ENCODE measurements at places on chromosomes 16 and 17. TPM values are rescaled to one million over a fixed set of nuclear protein-coding genes. Genes with fewer than 3 reads are reported as not detected.

The GHDC gene
- total RNA-seq = 71.4 TPM

The TEKT1 gene
- total RNA-seq = not detected

The TCAP gene
- 1.1 TPM for total RNA-seq

The PRSS8 gene
- total RNA-seq = 608 TPM

The PDE6G gene
- not detected for total RNA-seq

The SLC4A1 gene
- not detected for total RNA-seq

The ANKRD40CL gene
- total RNA-seq = 150 TPM

The SPN gene
- 2.5 TPM for total RNA-seq

The NUDT21 gene
- total RNA-seq = 26.1 TPM

The DRC3 gene
- total RNA-seq = not detected

The FAM20A gene
- 2.4 TPM for total RNA-seq

DNA sequence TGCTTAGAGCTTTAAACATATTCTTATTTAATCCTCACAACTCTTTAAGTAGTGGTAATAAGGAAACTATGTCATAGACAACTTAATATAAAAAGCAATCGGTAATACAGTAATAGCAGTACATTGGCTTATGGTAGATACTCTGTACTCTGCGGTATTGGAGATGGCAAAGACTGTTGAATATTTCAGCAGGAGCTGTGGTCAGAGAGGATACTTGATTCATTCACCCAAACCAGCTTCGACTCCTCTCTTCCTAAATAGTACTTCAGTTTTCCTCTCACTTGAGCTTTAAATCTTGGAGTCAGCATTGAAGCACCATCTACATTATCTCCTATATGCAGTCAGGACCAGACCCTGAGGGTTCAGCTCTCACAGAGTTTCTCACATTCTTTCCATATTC, 169.3 kb downstream of the CYB561 start:
- H3K4me1 ChIP-seq = no peaks in the 10 kb centered on the region
- no peaks in the 10 kb centered on the region for H3K36me3 ChIP-seq
- no peak overlapping the region for H3K27ac ChIP-seq
- no peaks in the 10 kb centered on the region for H3K27me3 ChIP-seq
- DNase-seq = no peak
- no peak overlapping the region for H3K4me3 ChIP-seq

- H3K27me3 ChIP-seq = peaks cover 5% of the 10 kb centered on the region
- H3K4me1 ChIP-seq = peaks cover 11% of the 10 kb centered on the region
- peak overlapping the region; percentile 49 for H3K4me3 ChIP-seq
- DNase-seq = peak; percentile 67
These were observed 5.6 kb upstream of the CRYM start for GRCh38 chr16:21283521-21284289.

- no peaks in the 10 kb centered on the region for H3K4me1 ChIP-seq
- H3K4me3 ChIP-seq = no peak overlapping the region
- H3K27me3 ChIP-seq = no peaks in the 10 kb centered on the region
- H3K27ac ChIP-seq = no peak overlapping the region
These were observed 97.6 kb upstream of the DNAH17 start for GRCh38 chr17:78674595-78675315.

DNA sequence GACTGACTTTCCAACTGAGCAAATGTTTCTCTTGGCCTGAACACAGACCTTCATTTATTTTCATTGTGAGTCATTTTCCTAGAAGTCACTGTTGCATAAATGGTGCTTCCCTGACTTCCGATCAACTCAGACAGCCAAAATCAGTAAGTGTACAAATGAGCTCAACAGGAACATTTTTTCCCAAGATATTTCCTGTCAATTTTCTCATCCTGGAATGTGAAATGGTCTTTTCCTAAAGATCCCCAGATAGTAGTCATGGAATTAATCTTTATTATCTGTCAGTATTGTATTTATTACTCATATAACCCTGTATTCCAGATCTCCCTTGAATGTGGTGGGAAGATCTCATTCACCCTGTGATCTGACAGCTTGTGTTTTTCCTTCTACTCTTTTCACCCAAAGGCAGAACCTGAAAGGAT, 360.3 kb upstream of the KIF2B start:
- H3K27me3 ChIP-seq = no peaks in the 10 kb centered on the region
- no peak overlapping the region for H3K4me3 ChIP-seq
- H3K27ac ChIP-seq = no peak overlapping the region
- H3K4me1 ChIP-seq = no peaks in the 10 kb centered on the region
- no peaks in the 10 kb centered on the region for H3K36me3 ChIP-seq

DNA sequence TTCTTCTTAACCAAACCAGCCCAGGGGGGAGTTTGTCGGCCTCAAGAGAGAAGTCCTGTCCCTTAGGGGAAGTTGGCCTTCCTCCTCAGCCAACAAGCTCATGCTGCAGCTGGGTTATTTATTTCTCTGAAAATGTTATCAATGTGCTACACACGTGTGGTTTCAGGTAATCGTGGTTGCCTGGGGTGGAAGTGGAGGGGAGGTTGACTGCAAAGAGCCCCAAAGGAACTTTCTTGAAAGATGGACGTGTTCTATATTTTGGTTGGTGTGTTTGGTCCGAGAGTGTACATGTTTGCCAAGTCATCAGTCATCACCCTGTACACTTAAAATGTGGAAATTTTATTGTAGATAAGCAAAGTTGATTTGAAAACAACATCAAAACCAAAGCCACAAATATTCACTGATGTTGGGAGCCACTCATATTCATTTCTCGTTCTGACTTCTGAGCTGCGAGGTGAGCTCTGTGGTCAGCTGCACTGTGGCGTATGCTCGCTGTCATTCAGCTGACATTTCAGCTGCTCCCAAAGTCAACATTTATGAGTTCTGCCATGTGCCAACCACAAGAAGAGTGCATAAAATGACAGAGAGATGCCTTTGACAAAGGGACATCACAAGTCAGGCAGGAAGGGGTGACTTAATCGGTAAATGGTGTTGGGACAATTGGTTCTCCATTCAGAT, 26.5 kb upstream of the ADGRG1 start:
- no peaks in the 10 kb centered on the region for H3K27me3 ChIP-seq
- DNase-seq = no peak
- peak overlapping the region; percentile 18 for H3K27ac ChIP-seq
- H3K4me3 ChIP-seq = no peak overlapping the region

GRCh38 chr16:15874745-15875314, 13.6 kb downstream of the CEP20 start:
- no peaks in the 10 kb centered on the region for H3K4me1 ChIP-seq
- H3K36me3 ChIP-seq = no peaks in the 10 kb centered on the region
- H3K27ac ChIP-seq = no peak overlapping the region
- peak; percentile 72 for DNase-seq

DNA sequence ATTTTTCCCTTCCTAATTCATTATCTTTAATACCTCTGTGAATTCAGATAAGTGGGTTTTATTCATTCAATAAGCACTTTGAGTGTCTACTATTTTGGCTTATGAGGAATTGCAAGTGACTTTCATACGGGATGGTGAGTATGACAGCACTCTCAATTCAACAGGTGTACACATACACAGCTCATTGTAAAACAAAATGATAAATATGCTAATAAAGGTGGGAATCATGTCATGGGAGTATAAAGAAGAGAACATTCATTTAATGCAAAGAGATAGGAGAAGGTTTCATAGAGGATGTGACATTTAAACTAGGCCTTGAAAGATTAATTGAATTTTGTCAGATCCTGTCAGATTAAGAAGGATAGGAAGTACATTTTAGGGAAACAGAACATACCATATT, 19.4 kb downstream of the NACA2 start:
- H3K27ac ChIP-seq = no peak overlapping the region
- no peak overlapping the region for H3K4me3 ChIP-seq
- H3K27me3 ChIP-seq = no peaks in the 10 kb centered on the region
- DNase-seq = no peak
- H3K36me3 ChIP-seq = no peaks in the 10 kb centered on the region
- no peaks in the 10 kb centered on the region for H3K4me1 ChIP-seq

- no peaks in the 10 kb centered on the region for H3K36me3 ChIP-seq
- DNase-seq = no peak
- no peak overlapping the region for H3K4me3 ChIP-seq
- H3K27me3 ChIP-seq = no peaks in the 10 kb centered on the region
- H3K27ac ChIP-seq = no peak overlapping the region
These were observed 496.5 kb downstream of the TOX3 start for GRCh38 chr16:52050418-52050817.

DNA sequence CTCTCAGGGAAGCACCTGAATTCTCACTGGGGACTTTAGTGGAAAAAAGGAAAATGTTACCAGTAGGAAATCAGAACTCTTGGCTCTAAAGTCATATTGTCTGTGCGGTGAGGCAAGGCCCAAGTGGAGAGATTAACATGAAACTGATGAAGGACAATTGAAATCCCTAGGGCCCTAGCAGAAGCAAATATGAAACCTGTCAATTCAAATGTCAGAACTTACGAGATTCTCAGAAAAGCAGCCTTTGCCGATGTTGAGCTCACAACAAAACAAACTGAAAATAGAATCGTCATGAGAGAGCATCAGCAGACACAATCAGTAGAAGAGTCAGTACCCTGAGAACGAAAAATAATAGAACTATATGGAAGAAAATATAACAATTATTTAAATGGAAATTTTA, 108.8 kb downstream of the ELAC2 start:
- H3K27ac ChIP-seq = no peak overlapping the region
- no peaks in the 10 kb centered on the region for H3K27me3 ChIP-seq
- H3K36me3 ChIP-seq = peaks cover 9% of the 10 kb centered on the region
- no peak overlapping the region for H3K4me3 ChIP-seq
- no peak for DNase-seq

GRCh38 chr17:4777969-4778760, 6.5 kb downstream of the TM4SF5 start:
- H3K4me1 ChIP-seq = no peaks in the 10 kb centered on the region
- no peak overlapping the region for H3K4me3 ChIP-seq
- H3K36me3 ChIP-seq = no peaks in the 10 kb centered on the region
- H3K27ac ChIP-seq = no peak overlapping the region
- no peaks in the 10 kb centered on the region for H3K27me3 ChIP-seq

GRCh38 chr17:33152783-33153182, 140.3 kb downstream of the ASIC2 start:
- no peaks in the 10 kb centered on the region for H3K36me3 ChIP-seq
- no peak overlapping the region for H3K4me3 ChIP-seq
- no peaks in the 10 kb centered on the region for H3K27me3 ChIP-seq

DNA sequence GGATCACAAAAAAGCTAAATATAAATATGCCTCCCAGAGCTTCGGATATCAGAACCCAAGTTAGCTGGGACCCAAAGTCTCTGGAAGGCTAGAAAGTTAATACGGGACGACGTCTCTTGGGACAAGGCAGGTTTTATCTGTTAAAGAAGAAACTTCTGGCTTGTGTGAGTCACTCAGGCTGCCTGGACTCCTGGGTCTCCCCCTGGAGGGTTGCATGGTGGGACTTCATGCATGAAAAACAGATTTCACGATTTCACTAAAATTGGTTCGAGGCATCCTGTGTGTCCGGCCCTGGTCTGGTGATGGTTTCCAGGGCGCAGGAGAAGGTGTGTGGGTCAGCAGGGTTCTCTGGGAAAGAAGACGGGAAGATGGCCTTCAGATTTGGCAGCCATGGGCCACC, 47.0 kb downstream of the COX4I1 start:
- DNase-seq = no peak
- H3K27ac ChIP-seq = no peak overlapping the region
- no peak overlapping the region for H3K4me3 ChIP-seq
- H3K27me3 ChIP-seq = no peaks in the 10 kb centered on the region
- H3K4me1 ChIP-seq = peaks cover 18% of the 10 kb centered on the region
- H3K36me3 ChIP-seq = no peaks in the 10 kb centered on the region

DNA sequence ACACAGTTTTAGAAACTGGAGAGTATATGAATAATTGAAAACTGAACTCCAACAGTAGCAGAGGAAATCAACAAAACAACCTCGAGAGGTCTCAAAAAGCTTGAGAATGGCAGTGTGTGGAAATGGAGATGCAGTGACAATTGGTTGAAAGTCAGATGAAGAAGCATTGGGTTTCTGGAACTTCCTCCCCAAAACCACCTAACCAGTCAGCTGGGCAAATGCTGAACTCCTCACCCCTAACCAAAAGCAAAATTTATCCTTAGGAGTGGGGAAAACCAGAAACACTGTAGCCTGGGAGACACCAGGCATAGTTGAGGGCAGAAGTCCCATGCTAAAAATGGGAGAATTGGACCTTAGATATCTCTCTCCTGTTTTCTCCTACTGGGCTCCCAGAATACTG, 109.9 kb downstream of the TANC2 start:
- DNase-seq = no peak
- H3K4me3 ChIP-seq = no peak overlapping the region
- H3K27ac ChIP-seq = no peak overlapping the region
- no peaks in the 10 kb centered on the region for H3K27me3 ChIP-seq

DNA sequence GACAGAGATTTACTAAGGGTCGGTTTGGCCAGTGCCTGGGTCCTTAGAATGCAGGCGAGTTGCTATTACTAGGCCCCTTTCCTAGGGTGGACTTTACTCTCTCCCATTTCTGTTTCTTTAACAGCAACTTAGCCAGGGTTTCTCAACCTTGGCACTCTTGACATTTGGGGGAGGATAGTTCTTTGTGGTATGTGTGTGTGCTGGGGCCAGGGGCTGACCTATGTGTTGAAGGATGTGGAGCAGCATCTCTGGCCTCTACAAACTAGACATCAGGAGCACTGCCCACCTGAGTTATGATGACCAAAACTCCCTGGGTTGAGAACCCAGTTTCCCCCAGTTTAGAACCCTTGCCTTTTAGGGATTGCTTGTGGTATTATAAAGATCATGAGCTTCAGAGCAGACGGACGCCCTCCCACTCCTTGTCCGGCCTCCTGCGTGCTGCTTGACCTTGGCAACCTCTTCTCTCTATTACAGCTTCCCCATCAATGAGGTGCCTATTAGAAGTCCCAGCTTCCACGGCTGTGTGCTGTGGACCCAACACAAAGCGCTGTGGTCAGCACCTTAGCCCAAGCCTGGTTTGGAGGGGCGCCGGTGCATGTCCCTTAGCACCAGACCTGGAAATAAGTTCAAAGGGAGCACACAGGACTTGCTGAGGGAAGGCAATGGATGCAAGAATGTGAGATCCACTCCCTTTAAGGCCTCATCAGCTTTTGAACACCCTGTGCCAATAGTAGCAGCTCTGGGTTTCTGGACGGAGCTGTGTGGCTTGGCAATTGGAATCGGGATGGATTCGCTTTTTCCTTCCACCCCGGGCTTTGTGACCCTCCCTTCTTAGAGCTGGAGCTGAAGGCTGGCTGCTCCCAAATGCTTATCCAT, 239.2 kb upstream of the MAF start:
- H3K27me3 ChIP-seq = no peaks in the 10 kb centered on the region
- no peaks in the 10 kb centered on the region for H3K36me3 ChIP-seq
- no peak overlapping the region for H3K4me3 ChIP-seq
- H3K4me1 ChIP-seq = no peaks in the 10 kb centered on the region
- peak overlapping the region; percentile 37 for H3K27ac ChIP-seq

Data from Peyer's patch (tissue), 4 donors.